ENCODE measurements at places on chromosomes 3 and 15.
A peak's percentile ranks its signal among the peaks of the same experiment; 100 is the strongest.

- DNase-seq, result no peak
These were observed 28.3 kb upstream of the MYZAP start for GRCh38 chr15:57563416-57563815.

GRCh38 chr3:102069211-102069662, 219.9 kb downstream of the NFKBIZ start:
- no peak for DNase-seq

- no peak for DNase-seq
These were observed 10.0 kb upstream of the USP13 start for GRCh38 chr3:179642871-179643270.

DNA sequence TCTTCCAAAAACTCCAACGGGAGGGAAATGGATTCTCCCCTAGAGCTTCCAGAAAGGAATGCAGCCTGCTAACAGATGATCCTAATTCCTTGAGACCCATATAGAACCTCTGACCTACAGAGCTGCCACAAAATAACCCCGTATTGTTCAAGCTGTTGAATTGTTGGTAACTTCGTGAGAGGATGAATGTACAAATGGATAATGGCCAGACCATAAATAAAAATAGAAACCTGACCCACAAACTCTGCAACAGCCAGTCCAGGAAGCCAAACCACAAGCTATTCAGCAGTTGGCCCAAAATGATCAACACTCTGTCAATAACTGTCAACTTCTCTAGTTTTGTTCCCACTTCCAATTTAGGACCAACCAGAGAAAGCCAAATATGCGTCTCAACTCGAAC, 414.0 kb upstream of the ZNF717 start:
- DNase-seq, result no peak

- DNase-seq, result no peak
These were observed 403.1 kb upstream of the TBL1XR1 start for GRCh38 chr3:177600411-177600810.

DNA sequence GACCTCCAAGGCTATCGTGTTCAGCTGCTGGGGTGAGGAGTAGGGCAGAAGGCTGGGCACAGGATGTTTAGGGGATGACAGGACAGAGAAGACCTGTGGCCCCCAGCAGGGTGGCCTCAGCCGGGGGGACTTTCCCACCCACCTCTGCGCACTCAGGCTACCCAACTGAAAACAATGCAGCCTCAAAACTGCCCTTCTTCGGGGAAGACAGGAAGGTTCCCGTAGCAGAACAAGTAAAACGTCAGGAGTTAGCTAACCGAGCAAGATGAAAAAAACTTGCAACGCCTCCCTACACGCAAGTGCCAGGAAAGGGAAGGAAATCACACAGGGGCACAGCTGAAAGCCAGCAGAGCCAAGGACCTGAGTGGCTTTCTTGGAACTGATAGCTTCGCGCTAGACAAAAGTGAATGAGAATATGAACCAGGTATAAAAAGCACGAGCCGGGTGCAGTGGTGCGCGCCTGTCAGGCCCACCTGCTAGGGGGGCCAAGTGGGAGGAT, 38.4 kb upstream of the FURIN start:
- no peak for DNase-seq

- DNase-seq, result no peak
These were observed 127.2 kb downstream of the EBLN2 start for GRCh38 chr3:73188707-73189106.

DNA sequence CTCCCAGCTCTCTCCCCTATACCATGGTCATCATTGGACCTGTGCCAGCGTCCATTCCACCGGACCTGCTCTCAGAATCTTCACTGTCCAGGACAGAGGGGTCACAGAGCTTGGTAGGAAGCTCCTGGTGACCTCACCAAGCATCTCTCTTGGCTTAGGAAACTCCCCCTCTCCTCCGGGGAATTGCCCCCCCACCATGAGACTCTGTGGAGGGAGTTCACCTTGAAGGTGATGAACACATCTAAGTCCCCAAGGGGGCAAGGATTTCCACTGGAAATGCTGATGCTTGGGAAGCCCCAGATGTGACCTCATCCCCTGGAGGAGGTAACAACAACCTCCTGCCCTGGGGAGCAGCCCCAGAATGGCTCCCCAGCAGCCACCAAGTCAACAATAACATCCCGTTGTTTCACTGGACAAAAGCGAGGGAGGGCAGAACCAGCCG, 3.2 kb downstream of the SEMA7A start:
- no peak for DNase-seq

DNA sequence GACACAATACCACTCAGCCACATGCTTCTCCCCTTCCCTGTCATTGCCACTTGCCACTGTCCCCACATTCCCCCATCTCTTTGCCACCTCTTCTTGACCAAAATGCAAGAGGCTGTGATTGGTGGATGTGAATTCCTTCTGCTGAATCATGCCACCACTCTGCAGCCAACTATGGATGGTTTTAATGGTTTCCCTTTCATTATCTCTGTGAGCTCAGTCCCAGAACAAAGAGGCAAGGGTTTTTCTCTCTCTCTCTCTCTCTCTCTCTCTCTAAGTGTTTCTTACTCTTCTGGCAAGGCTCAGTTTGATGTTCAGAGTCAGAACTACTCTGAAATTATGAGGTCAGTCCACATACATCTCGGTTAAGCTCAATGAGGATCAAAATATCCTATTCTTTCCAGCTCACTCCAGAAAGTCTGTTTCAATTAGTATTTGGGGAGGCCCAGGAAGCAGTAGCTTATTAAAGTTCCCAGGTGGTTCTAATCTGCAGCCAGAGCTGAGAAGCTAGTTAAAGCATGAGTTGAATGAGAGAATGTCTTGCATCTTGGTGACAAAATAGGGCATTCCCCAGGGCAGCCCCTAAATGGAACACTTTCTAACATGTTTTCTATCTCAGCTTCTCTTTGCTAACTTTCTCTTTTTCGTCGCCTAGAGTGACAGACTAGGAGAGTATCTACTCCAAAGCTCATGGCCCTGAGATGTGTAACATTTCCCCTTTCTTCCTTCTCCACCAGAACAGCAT, 8.5 kb upstream of the ILDR1 start:
- DNase-seq, result no peak

DNA sequence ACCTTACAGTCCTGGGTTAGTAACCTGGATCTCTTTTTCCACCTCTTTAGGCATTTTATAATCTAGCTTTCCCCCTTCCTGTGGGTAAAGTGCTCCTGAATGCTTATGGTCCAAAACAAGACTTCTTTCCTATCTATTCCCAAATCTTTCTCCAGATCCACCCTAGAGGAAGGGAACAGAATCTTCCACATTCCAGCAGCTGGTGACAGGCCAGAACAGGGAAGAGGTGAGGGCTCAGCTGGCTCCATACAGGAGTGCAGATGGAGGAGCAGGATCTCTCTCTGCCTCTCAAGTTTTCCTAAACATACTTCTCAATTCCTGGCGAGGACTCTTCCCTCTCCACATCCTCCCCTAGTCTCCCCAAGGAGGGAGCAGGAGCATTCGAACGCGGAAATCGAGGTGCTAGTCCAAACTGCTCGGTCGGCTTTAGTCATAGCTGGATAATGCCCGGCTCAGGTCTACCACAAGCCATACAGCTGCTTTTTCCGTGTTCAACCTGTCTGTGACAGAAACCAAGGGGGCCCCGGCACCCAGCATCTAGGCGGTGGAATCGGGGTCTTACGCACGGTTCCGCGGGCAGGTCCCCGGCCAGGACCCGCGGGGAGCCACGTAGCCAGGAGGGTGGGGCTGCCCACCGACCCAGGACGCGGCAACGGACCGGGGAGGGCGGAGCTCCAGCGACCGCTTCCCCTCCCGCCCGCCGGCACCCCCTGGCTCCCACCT, 4.0 kb downstream of the RASSF1 start:
- no peak for DNase-seq

DNA sequence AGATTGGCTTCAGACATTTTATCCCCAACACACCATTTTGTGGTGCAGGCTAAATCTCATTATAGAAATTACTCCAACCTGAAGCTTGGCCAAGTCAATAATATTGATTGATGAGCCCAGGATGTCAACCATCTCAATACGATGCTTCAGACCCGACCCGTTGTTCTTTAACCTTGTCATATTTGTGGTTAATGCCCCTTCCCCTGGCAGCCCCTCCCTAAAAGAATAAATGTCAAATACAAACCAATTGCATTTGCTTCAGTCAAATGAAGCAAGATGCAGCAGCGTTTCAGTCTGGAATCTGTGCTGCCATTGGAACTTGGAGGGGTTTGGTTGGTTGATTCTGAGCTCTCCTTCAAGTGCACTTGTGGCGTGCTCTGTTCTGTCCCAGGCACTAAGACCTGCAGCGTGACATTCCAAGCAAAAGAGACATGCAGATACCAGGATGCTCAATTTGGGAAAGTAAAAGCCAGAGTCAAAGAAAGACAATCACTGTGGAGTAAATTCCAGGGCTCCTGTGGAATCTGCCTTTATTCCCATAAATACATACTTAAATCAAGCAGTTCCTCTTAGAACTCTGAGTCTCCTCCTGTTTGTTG, 23.8 kb upstream of the PSMD6 start:
- no peak for DNase-seq

DNA sequence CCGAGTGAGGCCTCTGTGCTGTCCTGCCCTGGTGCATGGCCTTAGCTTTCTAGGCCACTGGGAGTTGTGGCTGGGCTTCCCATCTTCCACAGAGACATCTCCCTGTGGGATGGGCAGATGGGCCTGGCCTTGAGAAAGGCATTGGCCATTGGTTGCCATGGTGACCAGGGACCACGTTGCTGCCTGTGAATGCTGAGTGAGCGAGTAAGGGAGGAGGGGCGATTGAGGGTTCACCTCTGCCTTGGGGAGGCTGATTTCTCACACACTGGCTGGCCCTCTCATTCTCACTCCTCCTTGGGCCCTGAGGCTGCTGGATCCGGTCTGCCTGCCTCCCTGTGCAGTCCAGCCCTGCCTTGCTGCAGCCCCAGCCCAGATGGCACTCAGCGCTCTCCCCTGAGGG, 26.4 kb upstream of the DOCK3 start:
- DNase-seq, result no peak

DNA sequence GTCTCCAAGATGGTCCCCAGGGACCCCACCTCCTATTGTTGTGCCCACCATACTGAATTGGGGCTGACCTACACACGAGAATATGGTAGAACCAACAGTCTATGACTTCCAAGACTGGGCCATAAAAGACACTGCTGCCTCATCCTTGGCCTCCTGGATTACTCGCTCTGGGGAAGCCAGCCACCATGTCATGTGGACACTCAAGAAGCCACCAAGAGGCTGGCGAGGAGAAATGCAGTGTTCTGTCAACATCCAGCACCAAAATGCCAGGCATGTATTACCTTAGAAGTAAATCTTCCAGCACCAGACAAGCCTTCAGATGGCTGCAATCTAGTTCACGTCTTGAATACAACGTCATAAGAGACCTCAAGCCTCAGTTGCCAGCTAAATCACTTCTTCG, 17.1 kb upstream of the TPM1 start:
- DNase-seq, result no peak

DNA sequence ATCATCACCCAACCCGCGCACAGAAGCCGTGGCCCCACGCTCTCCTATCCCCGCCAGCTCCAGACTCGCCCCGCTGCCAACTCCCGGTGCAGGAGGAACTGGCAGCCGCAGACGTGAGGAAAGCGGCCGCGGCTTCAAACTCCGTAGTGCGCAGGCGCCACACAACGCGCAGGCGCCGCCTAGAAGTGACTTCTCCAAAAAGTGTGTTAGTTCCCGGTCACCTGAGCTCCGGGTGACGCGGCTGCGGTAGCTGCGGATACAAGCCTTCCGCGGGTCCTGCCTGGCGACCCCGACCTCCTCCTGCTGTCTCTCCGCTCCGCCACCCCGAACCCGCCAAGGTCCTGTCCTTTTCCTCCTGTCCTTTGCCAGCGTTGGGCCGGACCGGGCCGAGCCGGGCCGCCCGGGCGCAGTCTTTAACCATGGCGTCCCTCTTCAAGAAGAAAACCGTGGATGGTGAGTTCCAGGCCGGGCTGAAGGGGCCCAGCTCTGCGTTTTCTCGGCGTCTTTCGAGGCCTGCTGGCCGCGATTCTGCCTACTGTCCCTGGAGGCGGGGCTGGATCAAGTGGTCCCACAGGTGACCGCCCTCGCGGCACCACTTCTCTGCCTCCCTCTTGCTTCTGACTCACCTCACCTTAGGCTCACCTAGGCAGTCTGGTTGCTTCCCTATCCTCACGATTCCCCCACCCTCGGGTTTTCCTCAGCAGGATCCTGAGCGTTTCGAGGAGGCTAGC, at the start of gene CHMP2B:
CHMP2B (plus strand) TSS at position 206 of the 731 bp plus-strand sequence; CDS start at position 420, 214 bp downstream.
- DNase-seq, result peak; percentile 84

DNA sequence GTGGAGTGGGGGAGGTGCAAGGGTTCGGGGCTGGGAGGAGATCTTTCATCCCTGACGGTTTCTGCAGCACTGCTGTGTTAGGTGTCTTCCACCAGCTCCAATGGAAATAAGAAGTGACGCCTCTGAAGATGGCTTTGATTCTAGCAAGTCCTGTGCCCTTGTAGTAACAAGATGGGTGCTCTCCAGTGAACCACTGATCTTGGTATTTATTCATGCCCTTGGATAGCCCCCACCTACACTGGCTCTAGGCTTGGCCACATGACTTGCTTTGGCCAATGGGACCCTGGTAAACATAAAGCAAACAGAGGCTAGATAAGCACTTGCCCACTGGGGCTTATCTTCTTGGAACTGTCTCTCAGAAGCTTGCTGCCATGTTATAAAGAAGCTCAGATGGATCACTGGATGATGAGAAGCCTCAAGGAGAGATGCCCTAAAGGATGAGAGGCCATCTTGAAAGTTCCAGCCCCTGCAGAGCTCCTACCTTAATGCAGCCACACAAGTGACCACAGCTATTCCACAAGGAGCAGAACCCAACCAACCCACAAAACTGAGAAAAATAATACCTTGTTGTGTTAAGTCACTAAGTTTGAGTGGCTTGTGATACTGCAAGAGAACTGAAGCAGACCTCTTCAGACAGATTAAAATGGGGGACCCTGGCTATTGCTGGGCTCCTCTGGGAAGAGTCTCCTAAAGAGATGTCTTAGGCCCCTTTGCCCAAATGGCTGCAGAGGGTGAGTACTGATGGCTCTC, 137.9 kb downstream of the PDCD6IP start:
- DNase-seq, result no peak

- peak; percentile 90 for DNase-seq
These were observed at the start of gene HIGD1A for GRCh38 chr3:42804106-42804830. Gene HIGD1A (minus strand): TSS chr3:42804490. CDS start chr3:42794253, 10,237 bp downstream.

DNA sequence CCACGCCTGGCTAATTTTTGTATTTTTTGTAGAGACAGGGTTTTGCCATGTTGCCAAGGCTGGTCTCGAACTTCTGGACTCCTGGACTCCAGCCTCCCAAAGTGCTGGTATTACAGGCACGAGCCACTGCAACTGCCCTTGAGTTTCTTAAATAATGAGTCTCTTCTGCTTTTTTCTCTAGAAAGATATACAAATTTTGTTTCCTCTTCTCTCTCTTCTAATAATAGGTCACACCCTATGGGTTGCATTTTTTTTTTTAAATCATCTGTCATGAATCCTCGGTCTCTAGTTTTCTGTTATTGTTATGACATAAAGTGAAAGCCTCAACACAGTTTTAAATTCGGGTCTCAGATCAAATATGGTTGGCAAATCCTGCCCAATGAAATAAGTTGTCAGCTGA, 111.2 kb downstream of the IL12A start:
- DNase-seq, result no peak

- no peak for DNase-seq
These were observed 145.5 kb upstream of the TPM1 start for GRCh38 chr15:62896969-62897486.

- no peak for DNase-seq
These were observed 11.6 kb downstream of the GPR160 start for GRCh38 chr3:170049146-170050000.

GRCh38 chr3:107775974-107776373, 253.2 kb downstream of the BBX start:
- DNase-seq, result no peak

GRCh38 chr15:92323525-92323924, 70.2 kb upstream of the ST8SIA2 start:
- no peak for DNase-seq
